Breast epithelium (tissue), 4 donors: ENCODE measurements at places on chromosomes 3 and 15.

- no peak for DNase-seq
Observed at GRCh38 chr3:161403251-161403650, 31.9 kb upstream of the SPTSSB start.

GRCh38 chr3:42228796-42229195 is 37.2 kb downstream of the CCK start:
- no peak for DNase-seq

GRCh38 chr3:113968986-113969385 is 21.2 kb downstream of the ZDHHC23 start:
- DNase-seq: no peak

- no peak for DNase-seq
Observed at GRCh38 chr3:72313308-72313707, 528.4 kb upstream of the PROK2 start.
